CD14-positive monocyte (primary cell): ENCODE measurements at places on chromosomes 12 and 14.
A peak's percentile ranks its signal among the peaks of the same experiment; 100 is the strongest.

DNA sequence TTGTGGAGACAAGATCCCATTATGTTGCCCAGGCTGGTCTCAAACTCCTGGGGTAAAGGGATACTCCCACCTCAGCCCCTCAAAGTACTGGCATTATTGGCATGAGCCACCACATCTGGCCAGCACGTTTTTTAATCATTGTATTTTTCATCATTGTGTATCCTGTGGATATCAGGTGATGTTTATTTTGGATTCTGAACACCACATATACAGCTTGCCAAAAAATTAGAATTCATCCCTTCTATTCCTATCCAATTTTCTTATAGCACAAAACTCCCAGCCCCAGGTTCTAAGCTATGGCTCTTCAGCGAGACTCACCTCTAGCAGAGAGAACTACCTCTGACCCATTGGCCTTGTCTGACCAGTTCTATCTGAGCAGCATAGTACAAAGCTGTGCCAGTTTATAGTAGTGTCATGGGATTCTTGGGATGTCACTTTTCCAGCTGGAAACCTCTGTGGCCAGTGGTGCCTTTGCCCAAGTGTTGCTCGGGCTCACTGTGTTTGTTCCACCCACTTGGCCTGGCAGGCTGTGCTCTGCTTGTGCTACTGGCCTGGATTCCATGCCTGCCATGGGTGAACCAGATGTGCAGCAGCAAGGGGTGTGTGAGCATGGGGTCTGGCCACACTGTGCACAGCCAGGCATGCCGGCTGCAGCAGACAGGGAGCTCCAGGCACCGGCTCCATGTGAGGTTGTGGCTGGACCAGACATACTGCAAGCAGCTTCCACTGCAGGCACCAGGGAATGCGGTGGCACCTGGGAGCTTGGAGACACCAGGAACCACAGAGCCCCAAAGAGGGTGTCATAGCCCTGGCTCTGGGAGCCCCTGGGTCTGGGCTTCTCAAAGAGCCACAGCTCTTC lies 37.2 kb downstream of the TIMELESS start:
- no peaks in the 10 kb centered on the region for H3K4me1 ChIP-seq
- H3K27me3 ChIP-seq: no peaks in the 10 kb centered on the region
- H3K36me3 ChIP-seq: peaks cover 1% of the 10 kb centered on the region
- DNase-seq: no peak

DNA sequence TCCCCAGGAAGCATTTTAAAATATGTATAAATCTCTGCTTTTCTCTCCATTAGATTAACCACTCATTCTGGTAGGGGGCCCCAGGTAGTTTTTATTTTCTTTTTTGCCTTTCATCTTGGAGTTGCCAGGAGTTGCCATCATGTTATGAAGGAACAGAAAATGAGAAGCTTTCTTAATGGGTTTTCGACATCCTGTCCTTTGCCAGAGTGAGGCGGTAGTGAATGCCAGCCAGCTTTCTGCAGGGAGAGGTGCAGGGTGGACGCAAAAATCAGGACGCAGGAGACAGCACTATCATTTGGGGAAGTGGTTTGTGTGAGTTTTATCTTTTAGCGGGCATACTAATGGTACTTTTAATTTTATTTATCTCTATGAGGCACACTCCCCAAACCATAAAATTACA lies 1.7 kb downstream of the RASSF8 start:
- H3K4me3 ChIP-seq: peak overlapping the region; percentile 79
- H3K4me1 ChIP-seq: peaks cover 20% of the 10 kb centered on the region
- DNase-seq: peak; percentile 12

DNA sequence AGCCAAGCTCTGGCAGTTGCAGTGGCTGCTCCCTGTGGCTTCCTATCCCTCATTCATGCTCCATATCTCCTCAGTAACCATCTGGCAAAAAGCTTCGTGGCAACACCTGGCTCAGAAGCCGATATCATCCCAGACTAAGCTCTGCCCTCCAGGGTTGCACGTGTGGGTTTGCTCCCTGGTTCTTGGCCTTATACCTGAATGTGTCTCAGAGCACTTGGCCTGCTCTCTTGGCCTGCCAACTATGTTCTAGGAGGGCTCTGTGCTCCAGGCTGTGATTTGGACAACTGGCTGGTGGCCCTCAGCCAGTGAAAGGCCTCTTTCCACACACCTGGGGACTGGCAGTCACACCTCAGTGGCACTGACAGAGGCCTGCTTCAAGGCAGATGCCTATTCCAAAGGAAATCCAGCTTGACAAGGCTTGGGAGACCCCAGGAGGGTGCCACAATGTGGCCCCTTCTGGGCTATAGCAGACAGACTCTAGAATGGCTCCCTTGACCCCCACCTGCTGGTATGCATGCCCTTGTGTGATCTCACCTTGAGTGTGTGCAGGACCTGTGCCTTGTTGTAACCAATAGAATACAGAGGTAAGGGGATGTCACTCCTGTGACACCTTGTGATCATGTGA lies 10.5 kb downstream of the PLD4 start:
- peaks cover 38% of the 10 kb centered on the region for H3K27me3 ChIP-seq
- no peak overlapping the region for H3K4me3 ChIP-seq
- H3K4me1 ChIP-seq: peaks cover 5% of the 10 kb centered on the region
- no peaks in the 10 kb centered on the region for H3K36me3 ChIP-seq
- H3K27ac ChIP-seq: no peak overlapping the region

GRCh38 chr14:91470216-91470615 lies 39.9 kb downstream of the PPP4R3A start:
- H3K27ac ChIP-seq: no peak overlapping the region
- H3K36me3 ChIP-seq: peaks cover 100% of the 10 kb centered on the region
- H3K4me1 ChIP-seq: no peaks in the 10 kb centered on the region
- no peaks in the 10 kb centered on the region for H3K27me3 ChIP-seq
- no peak overlapping the region for H3K4me3 ChIP-seq

DNA sequence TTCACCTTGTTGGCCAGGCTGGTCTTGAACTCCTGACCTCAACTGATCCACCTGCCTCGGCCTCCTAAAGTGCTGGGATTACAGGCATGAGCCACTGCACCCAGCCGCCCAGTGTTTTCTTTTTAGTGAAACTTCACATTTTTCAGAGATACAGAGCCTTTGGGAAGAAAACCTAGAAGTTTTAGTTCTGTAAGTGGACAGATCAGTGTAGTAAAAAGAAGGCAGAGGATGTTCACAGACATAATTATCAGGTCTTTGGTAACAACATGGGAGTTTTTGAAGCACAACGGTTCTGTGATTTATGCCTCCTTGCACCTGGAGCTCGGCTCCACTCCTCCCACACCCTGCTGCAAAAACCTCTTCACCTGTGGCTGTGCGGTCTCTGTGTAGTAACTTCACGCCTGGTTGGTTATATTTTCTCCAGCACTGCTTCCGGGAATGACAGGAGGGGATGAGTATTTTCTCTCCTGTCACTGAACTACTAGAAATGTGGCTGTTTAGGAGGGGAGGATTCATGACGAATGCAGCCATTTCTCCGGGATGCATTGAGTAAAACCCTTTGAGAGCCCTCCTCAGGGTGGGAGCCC lies 67.0 kb downstream of the ARF6 start:
- no peaks in the 10 kb centered on the region for H3K27me3 ChIP-seq
- no peak overlapping the region for H3K27ac ChIP-seq
- DNase-seq: no peak
- H3K4me3 ChIP-seq: no peak overlapping the region

DNA sequence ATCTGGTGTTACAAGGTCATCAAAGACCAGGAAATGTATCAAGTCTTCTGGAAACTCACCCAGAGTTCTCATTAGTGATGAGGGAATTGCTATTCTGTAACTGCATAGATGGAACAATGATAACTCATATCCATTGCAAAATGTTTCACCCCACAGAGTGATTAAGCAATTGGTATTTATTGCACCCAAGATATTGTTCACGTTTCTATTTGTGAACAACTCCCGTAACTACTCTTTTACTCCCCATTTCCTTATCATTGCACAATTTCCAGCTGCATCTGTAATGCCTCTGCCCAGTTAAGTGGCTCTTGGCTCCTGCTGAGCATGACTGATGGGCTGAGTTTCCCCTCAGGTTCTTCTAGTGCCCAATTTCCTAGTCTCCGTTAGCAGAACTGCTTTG lies 108.7 kb upstream of the PRICKLE1 start:
- no peak overlapping the region for H3K4me3 ChIP-seq
- H3K27me3 ChIP-seq: no peaks in the 10 kb centered on the region
- peaks cover 31% of the 10 kb centered on the region for H3K4me1 ChIP-seq
- peak; percentile 47 for DNase-seq
- H3K27ac ChIP-seq: peak overlapping the region; percentile 54

GRCh38 chr14:55891692-55892091 lies 226.5 kb upstream of the PELI2 start:
- no peak for DNase-seq
- no peaks in the 10 kb centered on the region for H3K36me3 ChIP-seq
- H3K4me3 ChIP-seq: no peak overlapping the region

- H3K27ac ChIP-seq: peak overlapping the region; percentile 84
- no peaks in the 10 kb centered on the region for H3K36me3 ChIP-seq
- peak; percentile 93 for DNase-seq
- H3K4me1 ChIP-seq: peaks cover 64% of the 10 kb centered on the region
- H3K27me3 ChIP-seq: no peaks in the 10 kb centered on the region
These were observed 27.9 kb downstream of the ACTN1 start for GRCh38 chr14:68951035-68951797.

DNA sequence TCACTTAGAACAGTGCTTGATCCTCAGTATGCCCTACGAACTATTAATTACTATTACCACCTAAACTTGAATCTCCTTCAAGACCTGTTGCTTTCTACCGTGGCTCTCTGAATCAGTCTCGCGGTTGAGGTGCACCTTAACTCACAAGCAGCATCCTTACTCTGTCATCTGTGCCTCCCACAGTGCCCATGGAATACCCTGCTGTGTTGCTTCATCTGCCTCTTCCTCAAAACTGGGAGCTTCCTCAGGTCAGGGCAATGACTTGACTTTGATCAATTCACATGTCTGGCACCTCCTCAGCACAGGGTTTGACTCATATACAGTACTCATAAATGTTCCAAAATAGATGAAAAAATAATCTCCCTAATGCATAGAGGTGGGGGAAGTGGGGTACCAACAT lies 305.9 kb downstream of the NUAK1 start:
- H3K4me1 ChIP-seq: peaks cover 14% of the 10 kb centered on the region
- no peaks in the 10 kb centered on the region for H3K36me3 ChIP-seq

DNA sequence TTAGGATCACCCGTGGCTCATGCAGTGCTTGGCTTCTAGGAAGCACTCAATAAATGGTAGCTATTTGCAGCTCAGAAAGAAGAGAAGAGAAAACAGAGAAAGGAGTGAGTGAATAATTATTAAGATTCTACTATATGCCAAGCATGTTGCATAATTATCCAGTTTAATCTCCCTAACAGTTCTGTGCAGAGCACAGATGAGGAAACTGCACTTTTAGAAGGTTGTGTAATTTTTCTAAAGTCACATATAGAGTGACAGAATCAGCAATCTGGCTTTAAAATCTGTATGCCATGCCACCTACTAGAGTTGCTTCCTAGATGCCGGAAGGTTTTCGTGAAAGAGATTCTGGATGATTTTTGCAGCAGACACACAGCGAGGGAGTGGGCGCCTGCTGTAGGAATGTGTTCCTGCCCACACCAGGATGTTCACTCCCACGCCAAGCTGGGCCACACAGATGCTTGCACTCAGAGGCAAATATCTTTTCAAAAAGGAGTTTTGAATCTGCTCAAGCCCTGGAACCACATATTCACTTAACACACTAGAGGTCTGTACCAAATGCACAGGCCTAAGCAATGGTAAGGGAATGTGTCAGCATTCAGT lies 50.2 kb upstream of the SMCO2 start:
- no peak overlapping the region for H3K27ac ChIP-seq
- no peaks in the 10 kb centered on the region for H3K36me3 ChIP-seq
- H3K4me3 ChIP-seq: no peak overlapping the region
- H3K4me1 ChIP-seq: no peaks in the 10 kb centered on the region
- H3K27me3 ChIP-seq: no peaks in the 10 kb centered on the region
